T-helper 2 cell treated with Interferon-gamma antibody and Interleukin-4, amounts not matched to agents 5 μg/mL and 100 μg/mL, for 36 hours (primary cell): ENCODE measurements at places on chromosomes 3 and 15.

DNA sequence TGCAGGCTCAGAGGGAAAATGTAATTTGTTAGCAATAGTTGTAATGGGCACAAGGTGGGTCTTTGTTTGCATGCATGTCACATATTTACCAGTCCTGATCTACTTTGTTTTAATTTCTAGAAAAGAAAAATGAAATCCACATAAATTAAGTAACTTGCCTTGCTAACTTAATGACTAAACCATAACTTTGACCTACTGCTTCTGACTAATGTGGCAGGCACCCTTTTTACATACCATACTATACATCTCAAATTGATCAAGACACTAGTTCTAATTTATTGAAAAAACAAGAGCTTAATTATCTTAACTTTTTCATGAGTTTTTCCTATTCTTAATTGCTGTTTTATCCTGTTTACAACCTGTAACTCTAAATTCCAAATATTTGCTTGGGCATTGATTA is 93.2 kb downstream of the ATP11B start:
- no peak for DNase-seq

GRCh38 chr15:57572468-57572867 is 19.2 kb upstream of the MYZAP start:
- DNase-seq: no peak

DNA sequence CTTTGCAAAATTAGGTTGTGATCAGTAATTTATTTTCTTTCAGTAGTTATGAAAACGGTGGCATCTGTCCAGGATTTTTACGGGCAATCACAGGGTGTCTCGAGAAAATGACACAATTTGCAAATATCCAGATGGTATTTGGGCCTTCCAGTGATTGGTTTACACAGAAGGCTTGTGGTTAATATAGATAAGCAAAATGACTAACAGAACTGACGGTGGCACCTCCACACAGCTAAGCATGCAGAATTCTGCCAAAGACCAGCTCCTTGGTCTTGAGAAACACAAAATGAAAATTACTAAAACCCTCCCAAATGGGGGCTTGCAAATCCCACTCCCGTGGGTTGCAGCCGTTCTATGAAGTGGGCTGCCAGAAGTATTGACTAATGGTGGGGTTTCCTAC is 5.5 kb downstream of the ARHGEF3 start:
- DNase-seq: no peak

DNA sequence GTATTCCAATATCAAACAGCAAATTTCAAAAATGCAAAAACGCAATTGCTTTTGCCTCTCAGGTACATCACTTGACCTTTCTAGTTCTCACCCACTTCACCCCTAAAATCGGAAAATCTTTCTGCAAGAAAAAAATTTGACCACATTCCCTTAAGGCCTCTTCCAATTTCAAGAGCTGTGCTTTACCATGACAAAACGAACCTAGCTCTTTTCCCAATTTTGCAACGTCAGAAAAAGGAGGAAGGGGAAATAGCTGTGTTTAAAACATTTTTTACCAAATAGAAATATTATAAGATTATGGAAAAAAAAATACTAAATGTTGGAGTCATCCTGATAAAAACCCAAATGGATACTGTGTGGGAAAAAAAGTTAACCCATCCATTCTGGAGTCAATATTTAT is 1.1 kb upstream of the NR2C2 start:
- no peak for DNase-seq

DNA sequence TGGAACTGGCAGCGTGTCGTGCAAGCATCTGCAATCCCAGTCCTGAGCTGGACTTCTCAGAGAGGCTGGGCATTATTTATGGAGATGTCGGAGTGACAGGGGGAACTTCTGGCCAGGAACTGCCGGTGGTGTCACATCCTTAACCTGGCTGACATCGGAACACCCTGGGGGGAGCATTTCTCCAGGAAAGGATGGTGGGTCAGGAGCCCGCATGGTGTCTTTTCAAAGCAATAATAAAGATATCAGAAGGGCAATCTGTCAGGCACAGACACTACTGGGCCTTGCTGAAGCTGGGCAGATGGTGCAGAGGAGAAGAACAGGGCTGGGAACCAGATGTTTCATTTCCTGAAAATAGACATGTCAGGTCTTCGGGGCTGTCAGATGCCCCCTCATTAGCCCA is 133.5 kb downstream of the WNT7A start:
- DNase-seq: no peak

DNA sequence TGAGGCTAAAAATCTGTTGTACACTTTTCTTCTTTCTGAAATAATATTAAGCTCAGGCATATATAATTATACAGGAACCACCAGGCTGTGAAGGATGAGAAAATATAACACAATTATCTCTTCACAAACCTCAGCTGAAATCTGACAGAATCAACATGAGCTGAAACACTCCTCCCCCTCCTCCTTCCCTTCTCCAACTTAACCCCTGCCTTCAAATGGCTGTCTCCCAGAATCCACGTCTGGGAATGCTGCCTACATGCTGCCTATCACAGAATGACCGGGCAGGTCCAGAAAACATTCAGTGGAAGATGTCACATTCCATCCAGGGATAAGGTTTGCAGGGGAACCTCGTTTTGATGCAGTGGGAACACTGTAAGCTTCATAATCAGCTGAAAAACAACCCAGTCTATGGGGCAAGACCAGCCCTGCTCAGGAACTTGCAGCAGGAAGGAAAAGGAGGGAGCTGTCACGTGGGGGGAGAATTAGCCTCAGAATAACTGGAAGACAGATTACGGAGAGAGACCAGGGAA is 44.0 kb upstream of the SEMA6D start:
- no peak for DNase-seq

- no peak for DNase-seq
Observed at GRCh38 chr3:10173926-10174435, 9.3 kb downstream of the IRAK2 start.

GRCh38 chr15:77599357-77599756 is 33.4 kb downstream of the LINGO1 start:
- no peak for DNase-seq

DNA sequence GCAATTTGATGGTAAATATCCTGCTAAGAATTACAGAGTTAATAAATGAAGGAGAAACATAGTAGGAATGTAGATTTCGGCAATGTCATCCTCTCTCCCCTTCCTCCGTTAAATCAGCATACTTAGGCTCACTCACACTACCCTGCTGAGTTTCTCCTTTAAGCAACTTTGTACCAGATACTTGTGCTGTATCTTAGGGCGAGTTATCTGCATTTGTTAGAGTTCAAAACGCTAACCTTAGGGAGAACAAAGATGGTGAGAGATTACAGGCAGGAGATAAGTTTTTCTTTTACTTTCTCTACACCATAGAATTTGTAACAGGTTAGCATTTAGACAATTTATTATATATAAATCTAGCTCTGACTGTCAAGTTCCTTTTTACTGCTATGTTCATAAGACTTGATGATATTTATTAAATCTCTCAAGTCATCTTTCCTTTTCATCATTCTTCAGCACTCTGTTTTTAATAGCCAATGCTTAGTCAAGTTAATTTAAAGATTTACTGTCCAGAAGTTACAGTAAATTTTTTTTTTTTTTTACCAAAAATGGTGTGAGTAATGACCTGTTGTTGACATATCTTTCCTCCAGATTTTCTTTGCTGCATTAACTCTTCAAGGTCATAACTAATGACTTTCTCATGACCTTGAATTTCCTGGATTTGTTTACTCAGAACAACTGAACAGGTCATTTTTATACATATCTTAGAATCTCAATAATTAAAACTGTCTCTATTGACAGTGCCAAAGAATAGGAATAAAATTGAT is 22.2 kb downstream of the SUCNR1 start:
- no peak for DNase-seq

DNA sequence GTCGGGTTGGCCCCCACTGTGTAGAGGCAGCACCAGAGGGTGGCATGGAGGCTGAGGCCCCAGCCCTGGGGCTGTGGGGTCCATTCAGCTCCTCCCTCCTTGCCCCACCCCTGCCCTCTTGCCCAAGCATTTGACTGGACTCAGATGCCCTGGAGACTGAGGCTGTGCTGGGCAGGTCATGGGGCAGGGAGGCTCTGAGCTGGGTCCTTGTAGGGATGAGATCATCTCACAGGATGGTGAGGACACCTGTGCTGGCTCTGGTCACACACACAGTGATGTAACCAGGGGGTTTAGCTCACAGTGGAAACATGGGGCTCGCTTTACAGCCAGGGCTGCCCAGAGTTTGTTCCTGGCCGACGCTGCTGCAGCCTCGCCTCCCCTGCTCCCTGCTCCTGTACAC is 17.8 kb downstream of the ALPK3 start:
- DNase-seq: no peak

DNA sequence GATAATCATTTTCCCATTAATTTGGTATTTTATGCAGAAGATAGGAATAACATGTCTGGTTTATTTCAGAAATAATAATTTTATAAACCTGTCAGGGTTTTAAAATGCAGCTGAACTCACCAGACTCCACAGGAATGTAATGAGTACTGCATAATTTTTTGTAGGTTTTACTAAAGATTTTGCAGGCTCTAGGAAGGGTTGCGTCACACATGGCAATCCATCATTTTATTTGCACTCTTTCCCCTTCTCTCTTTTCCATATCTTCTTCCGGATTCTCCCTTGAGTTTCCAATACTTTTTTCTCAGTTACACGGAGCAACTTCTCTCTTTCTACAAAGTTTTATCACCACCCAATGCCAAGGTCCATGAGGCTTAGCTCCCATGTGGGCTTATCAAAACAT is 234.7 kb downstream of the NFKBIZ start:
- no peak for DNase-seq

GRCh38 chr3:49839193-49839809 is 17.1 kb downstream of the TRAIP start:
- peak; percentile 66 for DNase-seq

DNA sequence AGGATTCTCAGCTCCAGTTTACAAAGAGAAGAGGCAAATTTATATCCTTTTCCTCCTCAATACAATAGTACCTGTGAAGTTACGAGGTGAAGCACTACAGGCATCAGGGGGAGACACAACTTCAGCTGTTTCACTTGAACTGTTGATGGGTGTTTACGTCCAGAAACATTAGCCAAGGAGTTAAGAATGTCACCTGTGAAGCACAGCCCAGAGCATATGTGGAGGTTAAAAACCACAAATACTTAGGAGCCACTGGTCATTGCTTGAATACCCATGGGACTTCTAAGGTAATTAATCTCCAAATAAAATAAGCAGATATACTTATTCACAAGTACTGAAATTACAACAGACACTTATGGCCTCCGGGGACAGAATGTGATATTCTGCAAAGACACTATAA is 246.5 kb downstream of the ULK4 start:
- no peak for DNase-seq

DNA sequence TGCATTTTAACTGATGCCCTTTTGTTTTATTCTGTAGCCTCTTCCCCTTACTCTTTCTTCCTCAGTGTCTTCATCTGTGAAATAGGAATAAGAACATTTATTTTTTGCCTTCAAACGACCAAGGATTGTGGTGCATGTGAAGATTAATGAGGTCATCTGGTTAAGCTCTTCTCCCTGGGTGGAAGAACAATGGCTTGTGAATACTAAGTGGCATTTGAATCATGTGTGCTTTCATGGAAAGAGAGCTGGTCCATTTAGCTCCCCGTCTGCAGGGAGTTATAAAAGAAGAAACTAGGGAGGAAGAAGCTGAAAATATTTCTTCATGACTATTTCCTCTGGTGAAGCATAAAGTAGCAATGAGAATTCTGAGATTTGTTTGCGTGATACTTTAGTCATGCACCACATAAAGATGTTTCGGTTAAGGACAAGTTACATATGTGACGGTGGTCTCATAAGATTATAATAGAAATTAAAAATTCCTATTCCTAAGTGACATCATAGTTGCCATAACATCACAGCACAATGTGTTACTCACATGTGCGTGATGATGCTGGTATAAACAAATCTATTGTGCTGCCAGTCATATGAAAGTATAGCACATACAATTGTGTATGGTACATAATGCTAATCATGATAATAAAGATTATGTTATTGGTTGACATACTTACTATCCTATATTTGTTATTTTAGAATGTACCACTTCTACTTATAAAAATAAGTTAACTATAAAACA is 374.3 kb downstream of the RBMS3 start:
- DNase-seq: no peak

GRCh38 chr15:47801522-47801921 is 84.2 kb downstream of the SEMA6D start:
- no peak for DNase-seq

DNA sequence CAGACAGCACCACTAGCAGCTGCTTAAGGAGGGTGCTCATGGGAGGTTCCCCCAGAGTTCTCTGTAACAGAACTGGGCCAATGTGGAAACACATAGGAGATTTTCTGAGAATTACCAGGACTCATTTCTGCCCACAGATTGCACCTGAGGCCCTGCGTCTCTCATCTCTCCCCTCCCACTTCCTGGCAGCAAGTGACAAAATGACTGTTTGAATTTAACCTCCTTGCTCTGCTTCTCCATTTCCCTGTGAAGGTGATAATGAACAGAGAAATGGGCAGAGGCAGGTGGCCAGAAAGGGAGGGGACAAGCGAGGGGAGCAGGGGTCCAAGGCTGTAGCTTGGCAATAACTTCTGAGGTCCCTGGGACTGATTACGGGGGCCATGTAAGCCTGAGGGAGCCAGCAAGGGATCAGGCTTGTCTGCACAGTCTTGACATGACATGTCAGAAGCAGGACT is 8.0 kb downstream of the EPHB1 start:
- DNase-seq: peak; percentile 49

DNA sequence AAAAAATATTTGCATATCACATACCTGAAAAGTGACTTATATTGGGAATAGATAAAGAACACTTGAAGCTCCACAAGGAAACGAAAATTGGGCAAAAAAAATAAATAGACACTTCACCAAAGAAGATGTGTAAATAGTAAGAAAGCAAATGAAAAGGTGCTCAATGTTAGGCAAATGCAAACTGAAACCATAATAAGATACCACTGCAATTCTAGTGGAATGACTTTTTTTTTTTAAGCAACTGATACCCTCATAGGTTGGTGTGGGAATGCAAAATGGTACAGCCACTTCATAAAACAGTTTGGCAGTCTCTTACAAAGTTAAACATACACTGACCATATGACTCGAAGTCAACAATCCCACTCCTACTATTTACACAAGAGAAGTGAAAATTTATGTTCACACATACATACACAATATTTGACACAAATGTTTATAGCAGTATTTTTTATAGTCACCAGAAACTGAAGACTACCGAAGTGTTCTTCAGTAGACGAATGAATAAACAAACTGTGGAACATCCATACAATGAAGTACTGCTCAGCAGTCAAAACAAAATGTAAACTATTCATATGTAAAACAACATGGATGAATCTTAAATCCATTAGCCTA is 176.3 kb downstream of the ZMAT3 start:
- no peak for DNase-seq

DNA sequence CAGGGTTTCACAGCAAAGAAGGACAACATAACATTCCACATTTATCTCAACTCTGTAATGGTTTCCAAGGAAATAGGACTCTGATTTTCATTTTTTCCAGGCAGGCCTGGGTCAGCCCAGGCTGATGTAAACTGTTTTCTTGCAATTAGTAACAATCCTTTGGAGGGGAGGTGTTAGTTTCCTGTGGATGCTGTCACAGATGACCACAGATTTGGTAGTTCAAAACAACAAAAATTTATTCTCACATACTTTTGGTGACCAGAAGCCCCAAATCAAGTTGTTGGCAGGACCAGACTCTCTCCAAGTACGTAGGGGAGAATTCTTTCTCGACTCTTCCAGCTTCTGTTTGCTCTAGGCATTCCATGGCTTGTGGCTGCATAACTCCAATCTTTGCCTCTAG is 88.0 kb downstream of the EDEM1 start:
- no peak for DNase-seq
